ENCODE measurements at places on chromosomes 3 and 15. TPM values are rescaled to one million over a fixed set of nuclear protein-coding genes. Genes with fewer than 3 reads are reported as not detected.

Gene RTP1
- not detected for total RNA-seq

Gene GP5
- total RNA-seq = under 0.01 TPM

Gene SI
- not detected for total RNA-seq

GRCh38 chr15:25687689-25688088 lies 175.4 kb downstream of the ATP10A start:
- DNase-seq = no peak

DNA sequence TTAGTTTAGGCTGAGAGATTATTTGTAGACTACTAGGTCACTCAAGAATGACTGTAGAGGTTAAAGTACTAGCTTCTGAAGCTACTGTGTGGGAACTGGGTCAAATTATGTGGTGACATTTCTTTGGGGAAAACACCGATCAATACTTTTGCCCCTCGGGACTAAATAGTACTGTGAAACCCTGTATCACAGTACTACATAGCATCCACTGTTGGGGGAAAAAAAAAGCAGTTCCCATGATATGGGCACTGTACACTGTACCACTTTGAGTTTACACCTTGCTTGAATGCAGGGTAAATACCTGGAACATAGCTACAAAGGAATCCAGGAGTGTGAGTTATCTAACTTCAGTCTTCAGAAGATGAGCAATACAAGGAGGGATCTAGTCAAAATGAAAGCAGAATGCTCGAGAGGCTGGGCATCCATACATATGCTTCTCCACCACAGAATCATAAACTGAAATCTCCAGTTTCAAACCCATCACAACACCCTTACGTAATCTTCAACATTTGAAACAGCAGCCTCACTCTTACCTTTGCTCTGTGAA lies 311.4 kb downstream of the UNC13C start:
- DNase-seq = no peak

DNA sequence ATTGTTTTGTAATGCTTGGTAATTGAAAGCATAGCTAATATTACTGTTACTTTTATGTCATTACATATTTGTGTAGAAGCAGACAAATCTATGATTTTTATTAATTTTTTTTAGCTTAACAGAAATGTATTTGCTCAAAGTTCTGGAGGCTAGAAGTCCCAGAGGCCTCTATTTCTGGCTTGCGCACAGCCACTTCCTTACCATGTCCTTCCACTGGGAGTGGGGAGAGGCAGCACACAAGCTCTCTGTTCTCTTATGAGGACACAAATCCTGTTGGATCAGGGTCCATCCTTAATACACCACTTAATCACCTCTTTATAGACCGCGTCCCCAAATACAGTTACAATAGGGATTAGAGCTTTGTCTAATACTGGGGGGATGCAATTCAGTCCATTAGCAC lies 1061.4 kb downstream of the OTOL1 start:
- no peak for DNase-seq

Measured in renal cortical epithelial cell (primary cell).